ENCODE measurements at places on chromosomes 7 and 10. TPM values are rescaled to one million over a fixed set of nuclear protein-coding genes. Genes with fewer than 3 reads are reported as not detected.

DNA sequence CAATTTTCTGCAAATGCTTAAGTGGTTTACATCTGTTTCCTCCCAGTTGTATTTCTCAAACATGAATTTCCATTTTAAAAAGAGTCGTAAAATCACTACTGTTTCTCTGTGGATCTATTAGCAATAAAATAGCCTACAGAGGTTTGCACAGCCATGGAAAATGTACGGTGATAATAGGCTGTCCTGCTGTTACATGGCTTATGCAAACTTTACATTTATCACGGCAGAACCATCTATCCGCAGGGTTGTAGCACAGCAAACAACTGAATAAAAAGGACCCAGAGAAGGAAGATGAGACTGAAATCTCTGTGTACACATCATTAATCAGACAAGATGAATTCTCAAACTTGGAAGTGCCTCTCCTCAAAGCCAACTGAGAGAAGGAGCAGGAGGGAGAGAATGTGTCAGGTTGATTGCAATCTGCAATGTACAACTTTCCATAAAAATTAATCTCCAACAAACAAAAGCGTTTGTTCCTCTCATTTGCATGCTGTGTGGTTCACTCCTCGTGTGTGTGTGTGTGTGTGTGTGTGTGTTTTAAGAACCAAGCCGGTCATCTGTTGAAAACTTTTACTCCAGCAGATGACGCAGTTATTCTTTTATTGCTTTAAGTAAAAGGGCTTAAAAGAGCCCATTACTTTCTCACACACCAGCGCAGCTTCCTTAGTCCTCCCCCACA, 279.3 kb downstream of the SKAP2 start:
- DNase-seq: no peak

DNA sequence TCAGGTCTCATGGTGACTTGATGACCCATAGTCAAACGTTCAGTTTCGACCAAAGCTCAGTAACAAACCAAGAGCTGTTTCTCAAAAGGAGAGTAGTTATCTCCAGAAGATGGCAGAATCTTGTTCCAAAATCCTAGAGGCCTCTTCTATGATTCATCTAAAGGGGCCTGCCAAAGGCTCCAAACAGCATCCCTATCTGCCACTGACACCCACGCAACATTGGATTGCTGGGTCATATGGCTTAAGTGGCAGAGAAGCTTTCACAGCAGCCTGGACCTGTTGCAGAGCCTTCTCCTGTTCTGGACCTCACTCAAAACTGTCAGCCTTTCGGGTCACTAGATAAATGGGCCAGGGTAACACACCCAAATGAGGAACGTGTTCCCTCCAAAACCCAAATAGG, 54.0 kb upstream of the LRRC18 start:
- no peak for DNase-seq

- DNase-seq: no peak
Observed at GRCh38 chr7:28314841-28315240, 97.5 kb upstream of the CREB5 start.

Gene CALML3
- total RNA-seq: not detected

DNA sequence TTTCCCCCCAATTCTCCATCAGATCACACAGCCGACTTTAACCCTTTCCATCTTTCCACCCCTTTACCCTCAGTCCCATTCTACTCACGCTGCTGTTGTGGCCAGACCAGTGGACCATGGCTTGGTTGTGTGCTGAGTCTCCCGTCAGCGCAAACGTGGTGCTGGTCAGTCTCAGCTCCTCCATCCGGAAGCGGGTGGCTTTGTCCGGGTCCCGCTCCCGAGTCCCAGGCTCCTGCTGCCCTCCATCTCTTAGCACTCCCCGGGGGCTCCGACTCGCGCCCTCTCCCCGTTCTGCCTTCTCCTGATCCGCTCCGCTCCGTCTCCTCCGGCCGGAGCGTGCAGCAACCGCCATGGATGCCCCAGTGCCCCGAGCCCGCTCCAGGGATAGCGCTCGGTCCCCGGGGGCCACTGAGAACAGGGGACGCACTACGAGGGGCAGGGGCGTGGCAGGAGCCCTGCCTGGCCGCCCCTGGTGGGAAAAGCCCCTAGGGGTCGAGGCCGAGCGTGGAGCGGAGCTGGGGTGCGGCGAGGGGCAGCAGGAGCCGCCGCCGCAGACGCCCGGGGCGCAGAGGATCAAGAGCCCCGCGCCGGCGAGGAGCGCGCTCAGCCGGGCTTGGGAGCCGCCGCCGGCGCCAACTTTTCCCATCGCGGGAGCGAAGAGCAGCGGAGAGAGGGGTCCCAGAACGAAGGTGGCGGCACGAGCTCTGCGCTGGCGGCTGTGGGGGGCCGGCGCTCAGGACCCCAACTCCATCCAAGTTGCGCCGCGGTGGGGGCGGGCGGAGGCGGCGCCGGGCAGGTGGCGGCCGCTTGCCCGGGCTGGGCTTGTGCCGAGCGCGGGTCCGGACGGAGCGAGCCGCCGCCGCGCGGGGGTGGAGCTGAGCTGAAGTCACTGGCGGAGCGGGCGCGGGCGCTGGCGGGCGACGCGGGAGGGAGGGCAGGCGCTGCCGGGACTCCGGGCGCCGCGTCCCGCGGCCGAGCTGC, at the start of gene SORCS1:
SORCS1 (minus strand) TSS at position 826 of the 981 bp plus-strand sequence.
- no peak for DNase-seq

GRCh38 chr10:47058961-47059391, 147.7 kb downstream of the PTPN20 start:
- DNase-seq: no peak
